SJSA1 (cell line): ENCODE measurements at places on chromosomes 3 and 15. TPM values are rescaled to one million over a fixed set of nuclear protein-coding genes. Genes with fewer than 3 reads are reported as not detected.

Gene TCF12
- total RNA-seq, result 47.0 and 69.5 TPM in 2 replicates

Gene GOLGB1
- total RNA-seq, result 14.2 and 19.7 TPM in 2 replicates

Gene RPSA
- 1,277 and 1,831 TPM in 2 replicates for total RNA-seq

Gene ZBBX
- total RNA-seq, result not detected in 2 replicates

Gene WNT5A
- 18.6 and 18.8 TPM in 2 replicates for total RNA-seq

Gene ARGFX
- not detected in 2 replicates for total RNA-seq

Gene RPL14
- 303 and 410 TPM in 2 replicates for total RNA-seq

Gene SLC12A1
- total RNA-seq, result not detected in 2 replicates

Gene STRIT1
- total RNA-seq, result not detected in 2 replicates

Gene XIRP1
- 0.69 and 1.9 TPM in 2 replicates for total RNA-seq

Gene SLC6A11
- total RNA-seq, result 0.05 TPM in 1 of 2 replicates, not detected in the other

Gene ELL3
- total RNA-seq, result 2.2 and 2.8 TPM in 2 replicates

DNA sequence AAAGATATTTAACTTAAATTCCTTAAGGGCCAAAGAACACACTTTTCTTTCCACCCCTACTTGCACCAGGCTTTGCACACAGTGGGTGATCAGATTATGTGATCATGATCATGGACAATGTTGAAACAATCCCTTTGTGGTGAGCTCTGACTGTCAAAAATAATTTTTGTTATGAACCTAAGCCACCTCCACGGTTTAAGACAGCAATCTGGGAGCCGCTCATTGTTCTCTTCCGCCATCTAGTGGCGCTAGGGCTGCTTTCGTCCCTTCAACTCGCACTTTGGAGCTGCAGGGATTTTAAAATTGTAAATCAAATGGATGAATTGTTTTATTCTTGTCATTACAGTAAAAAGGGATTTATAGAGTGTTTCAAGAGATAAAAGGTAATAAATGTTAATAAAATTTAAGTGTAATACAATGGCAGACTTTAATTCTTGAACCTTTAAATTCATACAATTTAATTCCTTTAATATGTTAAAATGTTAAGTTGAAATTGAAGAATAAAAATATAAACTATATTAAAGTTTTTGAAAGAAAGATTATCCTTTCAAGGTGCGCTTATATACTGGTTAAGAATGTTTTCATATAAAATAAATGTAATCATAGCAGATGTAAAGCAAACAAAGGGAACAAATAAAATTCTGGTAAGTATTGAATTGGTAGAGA, 45.3 kb upstream of the ARL6 start:
- H3K36me3 ChIP-seq, result no peaks in the 10 kb centered on the region
- H3K27ac ChIP-seq, result no peak overlapping the region
- H3K27me3 ChIP-seq, result no peaks in the 10 kb centered on the region
- DNase-seq, result peak; percentile 24

DNA sequence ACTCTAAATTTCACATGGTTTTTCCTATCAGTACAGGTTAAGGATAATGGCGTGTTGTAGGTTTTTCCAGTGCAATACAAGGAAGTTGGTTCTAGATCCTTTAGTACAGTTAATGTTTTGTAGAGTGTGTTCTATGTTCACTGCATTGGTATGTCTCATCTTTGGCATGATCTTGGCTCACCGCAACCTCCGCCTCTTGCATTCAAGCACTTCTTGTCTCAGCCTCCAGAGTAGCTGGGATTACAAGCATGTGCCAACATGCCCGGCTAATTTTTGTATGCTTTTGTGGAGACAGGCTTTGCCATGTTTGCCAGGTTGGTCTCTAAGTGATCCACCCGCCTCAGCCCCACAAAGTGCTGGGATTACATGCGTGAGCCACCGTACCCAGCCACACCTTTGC, 30.4 kb downstream of the SNRPN start:
- H3K4me1 ChIP-seq, result no peaks in the 10 kb centered on the region
- H3K27ac ChIP-seq, result no peak overlapping the region
- H3K4me3 ChIP-seq, result no peak overlapping the region
- H3K27me3 ChIP-seq, result no peaks in the 10 kb centered on the region
- DNase-seq, result no peak

DNA sequence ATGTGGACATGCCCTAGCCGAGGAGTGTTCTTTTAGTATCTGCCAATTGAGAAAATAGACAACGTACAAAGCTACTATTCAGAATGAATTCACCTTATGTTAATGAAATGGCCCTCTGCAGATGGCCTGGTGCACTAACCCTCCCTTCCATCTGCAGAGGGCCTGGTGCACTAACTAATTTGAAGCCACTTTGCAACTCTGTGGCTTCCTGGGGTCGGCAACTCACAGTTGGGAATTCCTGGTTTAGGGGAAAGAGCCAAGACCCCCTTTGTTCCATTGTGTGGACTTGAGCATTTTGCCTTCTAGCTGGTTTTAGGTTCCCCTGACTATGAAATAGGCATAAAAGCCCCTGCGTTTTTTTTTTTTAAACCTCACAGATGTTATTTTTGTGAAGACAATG, 204.3 kb upstream of the UBE3A start:
- no peak overlapping the region for H3K27ac ChIP-seq
- H3K4me1 ChIP-seq, result peaks cover 36% of the 10 kb centered on the region
- DNase-seq, result no peak

DNA sequence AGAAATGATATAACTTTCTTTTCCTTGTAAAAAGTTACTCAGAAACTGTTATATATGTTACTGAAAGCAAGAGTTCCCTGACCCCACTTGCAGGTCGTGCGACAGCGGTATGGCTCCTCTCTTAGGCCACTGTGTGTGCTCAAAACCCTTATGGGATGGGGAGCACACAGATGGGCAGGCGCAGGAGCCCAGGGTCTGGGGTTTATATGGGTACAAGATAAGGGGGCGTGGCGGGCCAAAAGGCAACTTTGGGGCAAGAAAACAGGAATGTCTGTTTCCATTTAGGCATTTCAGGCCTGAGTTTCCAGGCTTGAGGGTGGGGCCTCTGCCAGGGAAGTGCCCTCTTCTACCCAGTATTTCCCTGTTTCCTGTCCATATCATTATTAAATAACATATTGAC, 736.5 kb downstream of the VGLL3 start:
- H3K27me3 ChIP-seq, result no peaks in the 10 kb centered on the region
- H3K4me1 ChIP-seq, result no peaks in the 10 kb centered on the region
- no peak for DNase-seq
- H3K27ac ChIP-seq, result no peak overlapping the region
- H3K36me3 ChIP-seq, result no peaks in the 10 kb centered on the region

DNA sequence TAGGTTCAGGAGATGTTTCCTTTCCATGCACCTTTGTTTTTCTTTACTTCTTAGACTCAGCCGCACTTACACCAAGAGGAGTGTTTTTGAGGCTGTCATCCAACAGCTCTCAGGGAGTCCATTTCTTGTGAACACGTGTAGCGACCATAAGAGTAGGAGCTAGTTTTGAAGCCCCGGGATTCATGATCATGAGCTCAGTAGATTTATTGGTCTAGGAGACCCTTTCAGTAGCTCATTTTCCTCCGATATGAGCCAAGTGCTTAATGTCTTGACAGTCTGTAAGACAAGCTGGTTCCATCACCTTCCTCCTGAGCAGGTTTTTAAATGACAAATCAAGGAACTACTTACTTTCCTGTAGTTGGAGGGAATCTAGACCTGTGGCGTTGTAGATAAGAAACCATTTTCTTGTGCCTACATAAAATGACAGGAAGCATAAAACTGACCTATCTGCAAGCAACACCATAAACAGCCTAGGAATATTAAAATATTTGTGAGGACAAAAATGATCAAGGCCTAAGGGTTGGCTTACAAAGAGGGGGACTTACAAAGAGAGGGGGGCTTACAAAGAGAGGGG, 172.6 kb upstream of the BHLHE40 start:
- H3K36me3 ChIP-seq, result no peaks in the 10 kb centered on the region
- H3K27me3 ChIP-seq, result no peaks in the 10 kb centered on the region
- H3K4me3 ChIP-seq, result no peak overlapping the region
- DNase-seq, result no peak
- H3K27ac ChIP-seq, result no peak overlapping the region

DNA sequence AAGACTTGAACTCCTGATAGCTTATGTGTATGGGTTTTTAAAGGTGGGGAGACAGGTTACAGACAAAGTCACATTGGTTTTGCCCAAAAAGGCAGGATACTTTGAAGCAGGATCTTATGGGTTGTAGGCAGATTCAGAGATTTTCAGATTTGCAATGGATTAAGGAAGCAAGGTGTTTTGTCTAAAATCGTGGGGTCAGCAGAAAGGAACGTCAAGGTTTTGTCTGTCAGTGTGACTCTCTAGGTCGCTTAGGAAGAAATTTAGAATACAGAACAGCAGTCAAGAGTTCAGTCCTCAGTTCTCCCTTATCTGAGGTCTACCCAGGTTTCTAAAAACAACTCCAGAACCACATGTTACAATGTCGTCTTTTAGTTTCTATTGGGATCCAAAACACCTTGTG, 361.0 kb downstream of the SQOR start:
- no peak for DNase-seq
- H3K4me1 ChIP-seq, result no peaks in the 10 kb centered on the region
- H3K27me3 ChIP-seq, result no peaks in the 10 kb centered on the region
- no peak overlapping the region for H3K4me3 ChIP-seq

- no peak overlapping the region for H3K4me3 ChIP-seq
- no peak for DNase-seq
- H3K27me3 ChIP-seq, result no peaks in the 10 kb centered on the region
- peaks cover 37% of the 10 kb centered on the region for H3K4me1 ChIP-seq
- no peak overlapping the region for H3K27ac ChIP-seq
Measured at GRCh38 chr3:59752925-59753324, 703.1 kb upstream of the CFAP20DC start.

- DNase-seq, result no peak
- H3K36me3 ChIP-seq, result no peaks in the 10 kb centered on the region
- H3K27me3 ChIP-seq, result no peaks in the 10 kb centered on the region
Measured at GRCh38 chr3:101036676-101037075, 43.5 kb upstream of the ABI3BP start.

GRCh38 chr3:156473341-156473740, 81.6 kb downstream of the SSR3 start:
- no peak overlapping the region for H3K4me3 ChIP-seq
- no peaks in the 10 kb centered on the region for H3K27me3 ChIP-seq
- DNase-seq, result no peak
- no peaks in the 10 kb centered on the region for H3K36me3 ChIP-seq
- no peaks in the 10 kb centered on the region; the same call in 1 of the 2 replicates for H3K4me1 ChIP-seq
- no peak overlapping the region for H3K27ac ChIP-seq

DNA sequence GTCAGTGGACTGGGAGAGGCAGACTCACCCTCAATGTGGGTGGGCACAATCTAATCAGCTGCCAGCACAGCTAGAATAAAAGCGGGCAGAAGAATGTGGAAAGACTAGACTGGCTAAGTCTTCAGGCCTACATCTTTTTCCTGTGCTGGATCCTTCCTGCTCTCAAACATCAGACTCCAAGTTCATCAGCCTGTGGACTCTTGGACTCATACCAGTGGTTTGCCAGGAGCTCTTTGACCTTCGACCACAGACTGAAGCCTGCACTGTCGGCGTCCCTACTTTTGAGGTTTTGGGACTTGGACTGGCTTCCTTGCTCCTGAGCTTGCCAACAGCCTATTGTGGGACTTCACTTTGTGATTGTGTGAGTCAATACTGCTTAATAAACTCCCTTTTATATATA, 68.0 kb downstream of the CNTN3 start:
- H3K36me3 ChIP-seq, result no peaks in the 10 kb centered on the region
- no peak overlapping the region for H3K4me3 ChIP-seq
- no peak for DNase-seq
- no peak overlapping the region for H3K27ac ChIP-seq
- no peaks in the 10 kb centered on the region for H3K4me1 ChIP-seq

DNA sequence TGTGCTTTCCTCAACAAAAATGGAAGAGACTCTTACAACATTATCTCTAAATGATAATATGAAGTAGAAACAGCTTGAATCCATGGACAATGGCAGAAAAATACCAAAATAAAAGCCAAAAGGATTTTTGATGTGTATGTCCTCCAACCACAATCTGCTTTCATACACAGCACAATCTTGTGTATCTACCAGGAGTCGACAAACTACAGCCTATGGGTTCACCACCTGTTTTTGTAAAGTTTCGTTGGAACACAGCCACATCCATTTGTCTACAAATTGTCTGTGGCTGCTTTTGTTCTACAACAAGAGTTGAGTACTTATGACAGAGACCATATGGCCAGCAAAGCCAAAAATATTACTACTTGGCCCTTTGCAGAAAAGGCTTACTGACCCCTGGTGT, 88.7 kb upstream of the UBE2E2 start:
- no peaks in the 10 kb centered on the region for H3K4me1 ChIP-seq
- H3K27me3 ChIP-seq, result no peaks in the 10 kb centered on the region
- H3K36me3 ChIP-seq, result no peaks in the 10 kb centered on the region
- no peak for DNase-seq
- H3K27ac ChIP-seq, result no peak overlapping the region
- no peak overlapping the region for H3K4me3 ChIP-seq

GRCh38 chr3:126548556-126549466, 9.9 kb downstream of the C3orf22 start:
- no peaks in the 10 kb centered on the region for H3K36me3 ChIP-seq
- H3K4me1 ChIP-seq, result no peaks in the 10 kb centered on the region
- no peak overlapping the region for H3K27ac ChIP-seq
- no peaks in the 10 kb centered on the region for H3K27me3 ChIP-seq

DNA sequence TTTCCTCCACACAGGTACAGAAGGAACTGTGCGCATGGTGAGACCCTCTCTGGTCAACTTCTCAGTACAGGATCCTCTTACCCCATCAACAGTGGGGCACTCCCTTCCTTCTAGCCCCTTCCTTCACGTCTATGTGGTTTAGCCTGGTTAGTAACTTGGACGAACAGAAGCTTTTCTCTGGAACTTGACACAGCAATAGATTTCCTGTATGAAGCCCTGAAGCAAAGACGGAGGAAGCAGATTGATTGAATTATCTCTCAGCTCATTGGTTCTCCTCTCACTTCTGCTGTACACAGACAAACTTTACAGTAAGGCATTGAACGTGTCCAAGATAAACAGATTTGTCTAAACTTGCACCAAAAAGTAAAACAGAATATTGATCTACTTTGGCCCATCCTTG, at the start of gene CD200R1:
Gene CD200R1, minus strand, starts transcription at position 210 of the 400 bp plus-strand sequence. CDS start 246 bp downstream, outside the sequence.
- no peak within 1 kb of the TSS for H3K4me3 ChIP-seq
- H3K27ac ChIP-seq, result no peak within 1 kb of the TSS
- H3K4me1 ChIP-seq, result no peaks in the 10 kb centered on the region
- H3K36me3 ChIP-seq, result no peaks in the 10 kb centered on the region

DNA sequence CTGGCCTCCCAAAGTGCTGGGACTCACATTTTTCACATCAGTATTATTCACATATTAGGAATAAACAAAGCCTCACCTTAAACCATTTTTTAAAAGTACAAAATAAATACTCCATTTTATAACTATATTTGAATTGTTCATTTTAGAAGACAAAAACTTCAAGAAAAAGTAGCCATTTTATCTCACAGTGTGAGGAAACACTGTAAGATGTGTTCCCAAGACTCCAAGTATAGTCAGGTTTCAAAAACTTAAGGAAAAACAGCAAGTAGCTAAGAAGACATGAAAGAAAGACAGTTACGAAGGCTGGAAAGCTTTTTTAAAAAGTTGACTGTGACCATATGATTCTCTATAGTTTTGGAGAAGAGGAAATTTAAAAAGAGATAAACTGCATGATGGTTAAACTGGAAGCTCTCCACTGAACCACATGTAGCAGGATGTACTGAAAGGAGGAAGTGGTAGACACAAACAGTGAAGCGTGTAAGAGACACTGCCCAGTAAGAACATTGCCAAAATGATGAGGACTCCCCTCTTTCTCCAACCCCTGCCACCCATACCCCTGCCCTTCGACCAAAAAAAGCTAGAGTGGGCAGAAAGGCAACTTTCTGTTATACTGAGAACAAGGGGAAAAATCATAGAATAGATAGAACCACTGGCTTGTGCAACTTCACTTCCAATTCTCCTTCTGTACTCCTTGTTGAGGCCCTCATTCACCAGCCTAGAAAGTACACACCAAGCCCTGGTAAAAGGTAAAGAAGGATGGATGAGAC, 6.2 kb upstream of the TMF1 start:
- H3K36me3 ChIP-seq, result peaks cover 83% of the 10 kb centered on the region
- H3K4me1 ChIP-seq, result no peaks in the 10 kb centered on the region
- DNase-seq, result no peak
- no peak overlapping the region for H3K27ac ChIP-seq
- H3K27me3 ChIP-seq, result no peaks in the 10 kb centered on the region
